Non-pigmented ciliary epithelial cell (primary cell): ENCODE measurements at places on chromosomes 7 and 10.

- DNase-seq, result no peak
These were observed 14.6 kb downstream of the CHST12 start for GRCh38 chr7:2417981-2418481.

GRCh38 chr7:102866535-102867215, 46.1 kb upstream of the LRRC17 start:
- DNase-seq, result no peak

DNA sequence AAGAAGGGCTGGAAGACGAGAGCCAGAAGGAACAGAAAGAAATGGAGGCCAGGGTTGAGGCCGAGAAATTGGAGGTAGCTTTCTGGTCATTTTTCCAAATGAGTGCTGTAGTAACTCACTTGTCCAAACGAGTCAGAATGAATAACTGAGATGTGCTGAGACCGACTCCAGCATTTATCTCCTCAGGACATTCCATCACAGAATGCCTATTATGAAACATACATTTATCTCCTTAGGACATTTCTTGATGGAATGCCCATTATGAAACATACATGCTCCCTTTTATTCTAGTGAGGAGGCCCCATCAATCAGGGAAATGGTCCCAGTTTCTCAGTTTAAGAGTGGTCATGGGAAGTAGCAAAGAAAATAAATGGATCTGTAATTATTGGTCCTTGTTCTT, 16.5 kb downstream of the AVL9 start:
- no peak for DNase-seq

DNA sequence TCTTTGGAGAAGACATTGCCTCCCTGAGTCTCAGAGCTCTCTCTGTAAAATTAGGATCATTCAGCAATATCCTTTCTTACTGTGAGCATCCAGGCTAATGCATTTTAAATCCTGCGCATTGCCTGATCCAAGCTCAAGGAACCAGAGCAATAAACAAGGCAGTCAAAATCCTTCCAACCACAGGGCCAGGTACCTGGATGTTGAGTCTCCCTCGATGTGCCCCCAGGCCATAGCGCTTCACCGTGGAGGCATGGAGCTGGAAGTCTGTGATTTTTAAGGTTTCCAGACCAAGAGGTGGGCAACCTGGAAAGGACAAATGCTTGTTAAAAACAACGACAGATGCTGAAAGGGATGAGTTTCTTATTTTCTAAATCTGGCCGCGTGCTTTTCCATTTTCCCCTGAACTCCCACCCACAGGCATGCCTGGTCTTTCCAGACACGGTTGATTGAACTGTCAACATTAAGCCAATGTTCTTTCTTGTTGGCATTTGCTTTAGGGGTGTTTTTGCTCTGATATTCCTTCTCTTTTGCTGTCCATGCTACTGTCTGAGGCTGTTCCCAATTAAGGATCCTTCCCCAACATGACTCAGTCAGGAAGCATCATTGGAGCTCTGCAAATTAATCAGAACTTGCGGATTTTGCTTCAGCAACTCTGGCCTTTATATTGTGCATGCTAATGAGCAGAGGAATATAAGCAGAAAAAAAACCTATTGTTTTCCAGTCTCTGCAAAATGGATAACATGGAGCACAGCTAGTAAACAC, 29.0 kb downstream of the CPXM2 start:
- no peak for DNase-seq

- no peak for DNase-seq
These were observed 4.5 kb downstream of the KAZALD1 start for GRCh38 chr10:101066146-101066895.

DNA sequence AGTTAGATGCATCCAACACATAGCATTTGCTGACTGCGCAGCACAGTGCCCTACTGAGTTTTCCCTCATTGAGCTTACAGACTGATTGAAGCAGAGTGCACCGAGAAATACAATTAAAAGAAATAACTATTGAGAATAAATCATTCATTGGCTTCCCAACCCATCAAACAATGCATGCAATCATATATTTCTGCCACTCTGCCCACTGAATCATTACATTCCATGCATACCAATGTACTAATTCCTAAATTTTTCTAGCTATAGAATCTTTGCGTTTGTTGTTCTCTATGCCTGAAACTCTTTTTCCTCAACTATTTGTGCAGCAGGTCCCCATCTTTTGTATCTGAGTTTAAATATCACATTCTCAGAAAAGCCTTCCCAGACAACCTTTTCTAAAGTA, 783.8 kb downstream of the SORCS1 start:
- DNase-seq, result no peak

GRCh38 chr7:131012477-131013031, 278.5 kb upstream of the KLF14 start:
- no peak for DNase-seq

DNA sequence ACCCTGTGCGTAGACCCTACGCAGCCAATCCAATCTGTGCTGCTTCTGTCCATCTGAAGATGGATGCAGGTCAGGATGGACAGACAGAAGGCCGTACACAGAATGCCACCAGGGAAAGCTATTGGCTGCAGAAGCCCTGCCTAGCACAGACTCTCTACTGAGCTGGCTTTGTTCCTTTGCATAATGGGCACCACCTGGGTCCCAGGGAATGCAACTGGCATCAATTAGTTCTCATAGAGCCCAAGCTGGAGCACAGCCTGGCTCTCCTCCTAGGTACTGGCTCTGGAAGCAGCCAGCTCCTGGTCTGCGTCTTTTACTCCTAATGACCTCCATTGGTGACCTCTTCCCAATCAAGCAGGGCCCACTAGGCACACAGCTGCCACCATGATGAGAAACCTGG, 26.8 kb upstream of the CACUL1 start:
- no peak for DNase-seq

GRCh38 chr7:148754912-148755311, 56.2 kb downstream of the CUL1 start:
- DNase-seq, result no peak

DNA sequence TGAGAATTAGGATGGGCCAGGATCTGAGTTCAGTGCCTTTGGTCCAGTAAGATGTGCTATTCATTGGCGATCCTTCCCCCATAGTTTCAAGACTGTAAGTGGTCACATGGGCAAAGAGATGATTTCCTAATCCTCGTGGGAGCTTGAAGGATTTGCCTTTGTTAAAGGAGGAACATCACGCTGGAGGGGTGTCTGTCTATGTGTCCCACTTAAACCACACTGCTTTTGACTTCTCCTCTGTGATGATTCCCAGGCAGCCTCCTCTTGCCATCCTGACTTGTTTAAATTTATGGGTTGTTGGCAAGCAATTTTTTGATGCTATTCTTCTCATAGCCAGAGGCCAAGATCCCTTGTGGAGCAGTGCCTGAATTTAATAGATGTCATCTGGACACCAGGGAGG, 154.0 kb downstream of the TCF7L2 start:
- DNase-seq, result no peak

- DNase-seq, result no peak
These were observed 12.7 kb upstream of the SNX8 start for GRCh38 chr7:2326951-2327350.

GRCh38 chr7:153852261-153852660, 199.9 kb upstream of the DPP6 start:
- DNase-seq, result no peak

GRCh38 chr10:70561070-70561469, 41.5 kb downstream of the PRF1 start:
- DNase-seq, result no peak

DNA sequence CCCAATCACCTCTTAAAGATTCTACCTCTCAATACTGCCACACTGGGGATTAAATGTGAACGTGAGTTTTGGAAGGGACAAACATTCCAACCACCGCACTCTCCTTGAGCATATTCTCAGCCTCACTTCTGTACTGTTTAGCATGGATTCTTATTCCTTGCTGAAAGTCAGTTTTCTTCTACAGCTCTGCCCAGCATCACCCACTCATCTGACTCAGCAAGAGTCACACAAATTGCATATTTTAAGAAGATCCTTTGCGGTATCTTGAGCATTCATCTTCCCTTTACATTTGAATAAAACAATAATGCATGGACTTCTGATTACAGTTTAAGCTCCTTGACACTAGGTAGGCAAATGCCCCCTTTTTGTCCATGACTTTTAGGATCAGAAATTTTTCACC, 251.6 kb upstream of the MKLN1 start:
- DNase-seq, result peak; percentile 66

DNA sequence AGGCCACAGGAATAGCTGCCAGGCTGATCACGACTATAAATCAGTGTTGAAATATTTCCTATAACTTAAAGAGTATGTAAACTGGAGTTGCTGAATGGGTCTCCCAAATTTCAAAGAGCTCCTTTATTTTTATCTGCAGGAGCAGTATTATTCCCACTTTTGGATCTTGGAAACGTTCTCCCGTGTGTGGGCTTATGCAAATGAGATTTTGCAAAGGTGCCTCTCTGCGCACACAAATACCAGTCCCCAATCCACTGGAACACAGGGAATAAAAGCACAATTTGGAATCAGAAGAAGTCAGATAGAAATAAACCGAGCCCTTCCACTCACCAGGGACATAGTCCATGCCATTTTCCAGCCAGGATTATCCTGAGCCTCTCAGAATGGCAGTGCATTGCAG, 350.2 kb upstream of the CELF2 start:
- DNase-seq, result no peak

- DNase-seq, result peak; percentile 37
These were observed 245.7 kb downstream of the WDR11 start for GRCh38 chr10:121096617-121097431.

- DNase-seq, result no peak
These were observed 6.9 kb downstream of the PPP2R2D start for GRCh38 chr10:131907679-131908078.

DNA sequence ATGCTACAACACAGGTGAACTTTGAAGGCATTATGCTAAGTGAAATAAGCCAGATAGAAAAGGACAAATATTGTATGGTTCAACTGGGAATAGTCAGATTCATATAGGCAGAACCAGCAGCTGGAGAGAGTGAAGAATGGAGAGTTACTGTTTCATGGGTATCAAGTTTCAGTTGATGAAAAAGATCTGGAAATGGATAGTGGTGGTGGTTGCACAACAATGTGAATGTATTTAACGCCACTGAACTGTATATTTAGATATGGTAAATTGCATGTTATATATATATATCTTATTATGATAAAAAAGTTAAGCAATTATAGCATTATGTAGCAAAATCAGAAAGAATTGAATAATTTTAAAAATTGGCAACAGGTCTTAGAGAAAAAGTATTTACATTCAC, 3.9 kb downstream of the LMBR1 start:
- no peak for DNase-seq

GRCh38 chr10:29023678-29024077, 265.2 kb upstream of the LYZL1 start:
- no peak for DNase-seq

- no peak for DNase-seq
These were observed 285.1 kb upstream of the PFKP start for GRCh38 chr10:2782265-2782664.

DNA sequence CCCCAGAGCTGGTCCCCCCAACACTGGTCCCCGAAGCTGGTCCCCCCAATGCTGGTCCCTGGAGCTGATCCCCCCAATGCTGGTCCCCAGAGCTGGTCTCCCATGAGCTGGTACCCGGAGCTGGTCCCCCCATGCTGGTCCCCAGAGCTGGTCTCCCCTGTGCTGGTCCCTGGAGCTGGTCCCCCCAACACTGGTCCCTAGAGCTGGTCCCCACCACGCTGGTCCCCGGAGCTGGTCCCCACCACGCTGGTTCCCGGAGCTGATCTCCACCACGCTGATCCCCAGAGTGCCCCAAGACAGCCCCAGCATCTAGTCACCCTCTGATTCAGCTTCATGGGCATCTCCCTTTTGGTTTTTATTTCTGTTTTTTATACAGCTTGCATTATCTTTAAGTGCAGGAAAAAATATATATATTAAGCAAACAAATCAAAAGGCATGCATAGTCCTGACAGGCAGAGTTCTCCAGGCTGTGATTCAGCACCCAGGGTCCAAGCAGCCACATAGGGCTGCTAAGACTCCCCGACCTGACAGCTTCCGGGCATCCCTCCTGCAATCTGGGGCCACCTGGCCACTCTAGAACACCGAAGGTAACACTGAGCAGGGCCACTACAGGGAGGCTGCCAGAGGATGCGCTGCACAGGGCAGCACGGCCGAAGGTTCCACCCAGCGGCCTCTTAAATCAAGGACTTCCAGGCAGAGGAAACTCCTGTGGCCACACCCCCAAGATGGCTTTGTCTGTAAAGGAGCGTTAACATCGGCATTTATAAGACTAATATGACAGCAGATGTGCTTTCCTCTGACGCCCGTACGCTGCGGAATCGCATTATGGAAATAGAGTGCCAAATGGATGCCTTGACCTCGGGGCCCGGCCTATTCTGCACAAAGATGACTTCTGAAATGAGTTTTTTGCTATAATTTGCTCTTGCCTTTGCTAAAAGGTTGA, 215.0 kb downstream of the PTPRN2 start:
- DNase-seq, result no peak

- no peak for DNase-seq
These were observed 6.5 kb downstream of the STAMBPL1 start for GRCh38 chr10:88886557-88886956.

DNA sequence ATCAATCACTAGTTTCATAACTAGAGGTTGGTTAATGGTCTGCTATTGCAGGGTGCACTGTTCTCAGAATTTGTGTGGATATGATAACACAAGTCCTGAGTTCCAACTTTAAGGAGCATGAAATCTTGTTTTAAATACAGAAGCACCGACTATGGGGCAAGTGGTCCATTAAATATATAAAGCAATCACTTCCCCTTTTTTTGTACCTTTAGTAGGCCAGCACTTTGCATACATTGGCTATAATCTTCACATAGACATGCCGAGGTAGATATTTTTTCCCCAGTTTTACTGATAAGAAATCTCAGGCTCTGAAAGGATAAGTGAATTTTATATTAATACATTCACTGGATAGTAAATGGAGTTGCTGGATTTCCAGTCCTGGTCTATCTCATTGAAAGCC, 286.3 kb downstream of the NRG3 start:
- no peak for DNase-seq

DNA sequence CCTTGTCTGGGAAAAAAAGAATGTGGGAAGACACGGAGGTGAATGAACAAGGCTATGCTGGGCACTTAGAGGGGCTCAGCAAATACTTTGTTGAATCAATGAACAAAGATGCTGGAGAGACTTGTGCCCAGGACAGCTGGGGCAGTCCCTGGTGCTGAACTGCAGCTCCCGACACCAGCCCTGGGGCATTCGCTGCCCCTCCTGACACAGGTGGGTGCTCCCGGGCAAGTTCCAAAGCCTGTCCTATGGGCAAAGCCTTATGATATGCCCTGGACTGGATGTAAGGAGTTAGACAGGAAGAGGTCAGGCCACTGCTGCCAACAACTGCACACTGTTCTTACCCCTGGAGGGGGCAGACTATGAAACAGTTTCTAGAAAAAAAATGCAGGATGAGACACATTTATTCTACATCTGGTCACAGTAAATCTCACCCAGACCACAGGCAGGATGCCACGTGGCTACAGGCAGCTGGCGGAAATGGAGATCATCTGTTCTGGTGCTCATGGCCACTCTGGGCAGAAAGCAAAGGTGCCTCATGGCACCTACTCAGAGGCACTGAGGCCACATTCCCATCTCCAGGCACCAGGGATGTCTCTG, 21.9 kb upstream of the FRAT2 start:
- no peak for DNase-seq

DNA sequence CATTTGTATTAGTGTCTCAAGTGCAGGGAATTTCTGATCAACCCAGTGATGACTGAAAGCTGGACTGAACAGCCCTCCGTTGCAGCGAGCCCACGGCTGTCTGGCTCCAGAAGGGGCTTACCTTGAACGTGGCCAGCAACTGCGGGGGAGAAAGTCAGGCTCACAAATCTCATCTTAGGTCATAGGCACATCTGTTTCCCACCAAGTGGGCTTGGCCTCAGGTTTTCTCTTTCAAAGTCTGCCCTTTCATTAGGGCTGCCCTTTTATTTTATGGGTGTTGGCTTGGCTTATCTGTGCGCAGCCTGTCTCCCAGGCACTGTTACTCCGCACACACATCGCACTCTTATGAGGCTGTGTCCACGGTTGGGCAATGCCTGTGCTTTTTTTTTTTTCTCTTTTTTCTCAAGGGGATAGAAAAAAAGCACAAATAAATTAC, 178.0 kb downstream of the JCAD start:
- DNase-seq, result no peak
